Stimulated activated CD4-positive, alpha-beta T cell treated with anti-CD3 and anti-CD28 coated beads, Interleukin-4, amount 100 ng/mL, for 1 hour (primary cell): ENCODE measurements at places on chromosomes 16 and 17.

- no peak for DNase-seq
Observed at GRCh38 chr17:38434178-38434665, 6.0 kb downstream of the ARHGAP23 start.

GRCh38 chr17:73284354-73284753 lies 22.7 kb upstream of the CPSF4L start:
- no peak for DNase-seq

- no peak for DNase-seq
Observed at GRCh38 chr17:69495787-69496186, 81.3 kb downstream of the MAP2K6 start.

GRCh38 chr17:38587203-38587602 lies 18.5 kb downstream of the SRCIN1 start:
- no peak for DNase-seq

DNA sequence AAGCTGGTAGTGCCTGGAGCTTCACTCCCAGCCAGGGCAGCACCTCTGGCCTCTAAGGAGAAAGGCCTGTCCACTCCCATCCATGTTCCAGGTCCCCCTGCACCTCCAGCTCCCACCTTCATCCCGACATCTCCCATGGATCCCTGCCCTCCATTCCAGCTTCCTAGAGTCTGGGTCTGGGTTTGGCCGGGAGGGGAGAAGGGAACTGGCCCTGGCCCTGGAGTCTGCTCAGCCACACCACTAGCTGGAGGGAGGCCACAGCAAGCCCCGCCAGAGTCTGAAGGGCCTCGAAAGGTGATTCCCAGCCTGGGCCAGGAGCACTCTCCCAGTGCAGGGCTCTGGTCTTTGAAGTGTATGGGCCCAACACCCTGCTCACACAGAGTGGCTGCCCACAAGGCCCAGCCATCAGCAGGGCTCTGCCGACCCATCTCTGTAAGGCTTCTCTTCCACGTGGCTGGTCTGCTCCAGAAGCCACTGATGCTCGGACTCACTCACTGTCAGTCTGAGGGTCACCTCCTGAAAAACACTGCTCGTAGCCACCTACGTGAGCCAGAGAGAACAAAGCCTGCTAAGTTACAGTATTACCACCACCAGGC lies 4.7 kb downstream of the NAT9 start:
- no peak for DNase-seq

DNA sequence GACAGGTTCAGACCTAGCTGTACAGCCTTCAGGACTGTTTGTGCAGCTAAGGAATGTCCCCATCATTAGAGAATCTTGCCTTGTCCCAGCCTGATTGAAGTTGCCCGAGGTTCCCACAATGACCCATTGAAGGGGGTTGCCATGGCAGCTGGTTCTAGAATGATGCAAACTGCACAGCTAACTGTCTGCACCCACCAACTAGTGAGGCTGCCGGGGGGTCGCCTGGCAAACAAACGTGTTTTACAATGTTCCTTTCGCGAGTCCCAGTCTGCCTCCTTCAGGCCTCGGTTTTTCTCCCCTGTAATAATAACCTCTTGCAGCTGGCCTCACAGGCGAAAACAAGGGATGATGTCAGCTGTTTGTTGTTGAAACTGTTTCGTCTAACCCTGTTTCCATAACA lies 5.5 kb downstream of the C16orf96 start:
- no peak for DNase-seq

DNA sequence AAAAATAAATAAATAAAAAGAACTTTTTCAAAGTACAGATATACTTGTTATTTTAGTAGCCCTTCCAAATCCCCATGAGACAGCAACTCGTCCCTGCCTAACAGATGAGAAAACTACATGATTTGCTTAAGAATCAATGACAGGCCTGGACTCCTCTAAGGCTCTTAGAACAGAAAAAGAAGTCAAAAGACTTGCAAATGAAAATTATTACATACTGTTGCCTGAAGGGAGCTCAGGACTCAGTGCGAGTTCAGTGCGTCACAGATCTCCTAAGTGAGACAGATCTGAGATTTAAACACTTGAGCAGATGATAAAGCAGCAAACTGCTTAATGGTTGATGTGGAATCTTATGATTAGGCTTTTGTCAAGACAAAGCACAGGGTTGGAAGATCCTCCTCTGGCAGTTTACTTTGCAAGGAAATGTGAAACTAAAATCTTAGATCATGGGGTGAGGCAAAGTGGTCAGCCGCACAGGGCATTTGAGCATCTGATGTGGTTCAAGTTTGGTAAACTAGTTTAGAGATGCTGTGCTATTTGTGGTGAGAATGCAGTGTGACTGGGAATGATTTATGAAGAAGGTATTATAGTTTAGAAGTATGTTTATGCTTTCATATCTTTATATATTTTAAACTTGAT lies 138.1 kb downstream of the TRIM37 start:
- no peak for DNase-seq

- DNase-seq: no peak
Observed at GRCh38 chr16:4194661-4195060, 47.2 kb downstream of the SRL start.

- DNase-seq: no peak
Observed at GRCh38 chr17:10306585-10306984, 66.2 kb downstream of the MYH13 start.

DNA sequence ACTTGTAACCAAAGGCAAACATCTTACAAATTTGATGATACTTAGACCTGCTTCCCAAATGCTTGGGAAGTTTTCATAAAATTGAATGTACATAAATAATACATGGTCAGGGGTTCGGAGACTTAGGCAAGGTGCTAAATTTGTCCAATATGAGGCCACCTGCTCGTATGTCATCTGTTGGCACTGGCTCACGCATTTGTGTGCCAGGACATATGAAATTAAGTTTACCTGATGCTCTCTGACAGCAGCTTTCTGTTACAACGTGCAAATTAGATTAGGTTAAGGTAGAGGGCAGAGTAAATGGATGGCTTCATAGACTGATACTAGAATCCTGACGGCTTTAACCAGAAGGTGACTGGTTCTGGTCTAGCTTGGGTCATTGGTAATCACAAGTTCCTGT lies 970.3 kb upstream of the RBFOX1 start:
- no peak for DNase-seq

DNA sequence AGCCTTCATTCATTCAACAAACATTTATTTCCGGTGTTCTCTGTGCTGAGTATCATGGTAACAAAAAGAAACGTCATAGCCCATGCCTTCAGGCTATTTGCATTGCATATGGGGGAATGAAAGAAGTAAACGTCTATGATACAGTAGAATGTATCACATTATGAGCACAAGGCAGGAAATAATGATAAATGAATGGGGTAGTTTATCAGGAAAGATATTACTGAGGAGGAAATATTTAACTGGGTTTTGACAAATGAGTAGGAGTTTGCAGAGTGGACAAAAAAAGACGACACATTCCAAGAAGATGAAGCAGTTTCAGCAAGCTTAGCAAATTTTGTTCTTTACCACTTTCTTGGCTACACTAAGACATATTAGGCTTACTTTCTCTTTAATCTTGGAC lies 1.3 kb upstream of the KRTAP4-7 start:
- DNase-seq: no peak

DNA sequence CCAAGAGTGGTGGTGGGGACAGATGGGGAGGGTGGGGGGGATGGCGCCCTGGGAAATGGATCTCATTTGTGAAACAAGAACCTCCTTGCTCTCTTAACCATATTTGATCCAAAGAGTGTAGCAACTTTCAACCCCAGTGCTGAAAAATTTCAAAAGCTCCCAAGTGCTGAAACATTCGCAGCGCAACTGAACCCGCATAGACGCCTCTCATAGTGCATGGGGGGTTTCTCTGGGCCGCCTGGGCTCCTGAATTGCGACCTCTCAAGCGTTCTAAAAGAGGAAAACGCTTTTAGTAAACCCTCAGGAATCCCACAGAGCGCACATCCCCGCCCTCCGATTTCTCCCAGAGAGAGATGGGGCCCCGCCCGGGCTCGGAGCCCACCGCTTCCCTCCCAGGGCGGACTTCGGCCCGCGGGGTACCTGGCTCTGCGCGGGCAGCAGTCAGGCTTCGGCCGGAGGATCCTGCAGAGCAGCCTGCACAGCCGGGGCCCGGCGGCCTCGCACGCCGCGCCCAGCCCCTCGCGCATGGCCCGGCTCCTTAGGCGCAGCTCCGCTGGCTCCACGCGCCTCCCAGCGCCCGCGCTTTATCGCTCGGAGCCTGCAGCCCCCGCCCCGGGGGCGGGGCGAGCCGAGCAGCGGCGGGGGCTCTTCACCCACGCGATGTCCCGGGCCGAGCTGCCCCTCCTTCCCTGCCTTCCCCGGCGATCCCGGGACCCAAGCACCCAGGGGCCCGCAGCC lies 7.0 kb downstream of the NOS2 start:
- peak; percentile 20 for DNase-seq

GRCh38 chr17:47966079-47966519 lies 4.8 kb upstream of the CDK5RAP3 start:
- DNase-seq: no peak

- peak; percentile 82 for DNase-seq
Observed at GRCh38 chr16:89721546-89722391, 432 bp downstream of the ZNF276 start.

GRCh38 chr17:67021196-67021595 lies 23.2 kb upstream of the CACNG1 start:
- no peak for DNase-seq

DNA sequence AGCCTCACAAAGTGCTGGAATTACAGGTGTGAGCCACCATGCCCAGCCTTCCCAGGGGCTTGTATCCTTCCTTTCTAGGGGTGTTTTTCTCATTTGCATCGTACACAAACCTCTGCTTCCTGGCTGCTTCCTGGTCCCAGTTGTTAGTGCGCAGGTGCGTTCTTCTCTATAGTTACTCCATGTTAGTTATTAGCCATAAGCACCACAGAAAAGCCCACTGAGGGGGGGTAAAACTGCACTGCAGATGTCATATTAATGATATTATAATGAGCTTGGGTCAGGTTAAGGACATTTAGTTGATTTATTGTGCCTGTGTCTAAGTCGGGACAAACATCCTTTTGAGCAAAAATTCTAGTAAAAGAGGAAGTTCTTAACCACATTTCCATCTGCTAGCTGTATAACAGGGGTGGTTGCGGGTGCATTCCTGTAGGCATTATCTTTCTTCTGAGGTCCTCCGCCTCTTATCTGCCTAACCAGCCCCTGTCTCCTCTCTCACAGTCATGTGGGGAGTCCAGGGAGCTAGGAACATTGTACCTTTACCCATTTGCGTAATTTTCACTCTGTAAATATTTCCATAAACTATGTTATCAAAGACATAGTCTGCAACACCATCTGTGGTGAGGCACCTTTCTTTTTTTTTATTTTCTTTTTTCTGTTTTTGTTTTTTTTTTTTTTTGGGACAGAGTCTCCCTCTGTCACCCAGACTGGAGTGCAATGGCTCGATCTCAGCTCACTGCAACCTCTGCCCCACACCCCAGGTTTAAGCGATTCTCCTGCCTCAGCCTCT lies 23.6 kb upstream of the ATF7IP2 start:
- no peak for DNase-seq

DNA sequence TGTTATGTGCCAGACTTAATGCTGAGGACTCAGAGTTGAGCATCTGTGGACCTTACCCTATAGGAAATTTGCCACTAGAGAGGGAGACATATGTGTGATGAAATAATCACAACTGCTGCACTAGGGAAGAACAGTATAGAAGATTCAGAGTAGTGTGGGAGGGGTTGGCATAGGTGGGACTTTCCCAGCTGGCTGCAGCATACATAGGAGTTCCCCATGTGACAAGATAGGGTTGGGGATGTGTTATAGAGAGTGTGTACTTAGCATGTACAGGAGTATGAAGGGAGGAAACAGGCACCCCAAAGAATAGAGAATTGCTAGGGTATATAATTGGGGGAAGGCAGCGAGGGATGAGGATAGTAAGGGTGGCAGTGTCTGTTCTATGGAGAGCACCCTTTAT lies 2.9 kb downstream of the NUP93 start:
- DNase-seq: peak; percentile 26
